ENCODE measurements at places on chromosomes 3 and 15.

GRCh38 chr15:33310481-33311311 is at the start of gene RYR3:
Gene RYR3, plus strand, starts transcription at chr15:33310967. Its CDS starts 79 bp downstream, at chr15:33311046.
- H3K27me3 ChIP-seq = peaks cover 25% of the 10 kb centered on the region
- no peak for DNase-seq
- H3K4me1 ChIP-seq = peaks cover 20% of the 10 kb centered on the region

DNA sequence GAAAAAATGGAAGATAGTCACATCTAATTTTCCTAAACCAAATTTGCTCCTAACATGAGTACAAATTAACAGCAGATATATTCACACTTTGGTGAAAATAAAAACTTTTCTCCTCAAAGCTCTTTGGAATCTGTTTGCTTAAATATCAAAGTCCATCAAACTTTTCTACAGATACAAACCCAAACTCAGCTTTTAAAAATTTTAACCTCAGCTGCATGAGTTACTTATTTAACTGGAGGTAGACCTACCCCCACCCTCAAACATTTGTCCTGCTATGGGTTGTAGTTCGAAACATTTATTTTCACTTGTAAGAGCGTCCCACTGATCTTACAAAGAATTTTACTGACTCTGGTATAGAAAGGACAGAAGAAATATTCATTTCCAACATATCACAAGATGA is 8.9 kb upstream of the XYLB start:
- no peaks in the 10 kb centered on the region for H3K36me3 ChIP-seq
- no peaks in the 10 kb centered on the region for H3K4me1 ChIP-seq
- no peaks in the 10 kb centered on the region for H3K27me3 ChIP-seq
- no peak overlapping the region for H3K4me3 ChIP-seq
- H3K27ac ChIP-seq = no peak overlapping the region

- H3K4me3 ChIP-seq = no peak overlapping the region
- no peak for DNase-seq
- H3K36me3 ChIP-seq = no peaks in the 10 kb centered on the region
- no peaks in the 10 kb centered on the region for H3K27me3 ChIP-seq
- peaks cover 20% of the 10 kb centered on the region for H3K4me1 ChIP-seq
- peak overlapping the region; percentile 63 for H3K27ac ChIP-seq
Observed at GRCh38 chr3:196159526-196159925, 51.7 kb downstream of the ZDHHC19 start.

DNA sequence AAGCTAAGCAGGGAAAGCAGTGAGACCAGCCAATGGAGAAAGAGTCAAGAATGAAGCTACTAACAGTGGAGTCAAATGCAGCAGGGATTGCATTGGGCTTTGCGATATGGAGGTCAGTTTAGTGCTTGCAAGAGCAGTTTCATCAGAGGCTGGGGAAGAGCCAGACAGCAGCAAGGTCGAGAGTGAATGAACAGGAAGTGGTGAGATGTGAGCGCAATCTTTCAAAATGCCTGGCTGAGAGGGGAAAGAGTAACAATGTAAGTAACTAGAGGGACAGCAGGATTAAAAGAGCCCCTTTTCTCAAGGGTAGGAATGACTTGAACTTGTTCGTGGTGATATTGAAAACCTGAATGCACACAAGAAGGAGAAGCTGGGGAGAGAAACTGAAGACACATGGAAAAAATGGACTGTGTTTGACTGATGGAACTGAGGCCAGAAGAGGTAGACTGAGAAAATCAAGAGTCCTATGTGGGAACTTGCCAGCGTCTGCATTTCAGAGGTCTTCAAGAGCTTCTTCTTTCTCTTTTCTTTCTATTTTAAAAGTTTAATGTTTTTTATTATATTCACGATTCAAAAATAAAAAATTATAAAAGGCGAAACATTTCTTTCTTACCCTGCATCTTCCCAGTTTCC is 30.6 kb upstream of the GPR160 start:
- no peaks in the 10 kb centered on the region for H3K36me3 ChIP-seq
- no peaks in the 10 kb centered on the region for H3K27me3 ChIP-seq
- peak; percentile 25 for DNase-seq
- H3K4me1 ChIP-seq = peaks cover 12% of the 10 kb centered on the region

GRCh38 chr3:98799479-98799878 is 36.3 kb downstream of the ST3GAL6 start:
- no peaks in the 10 kb centered on the region for H3K27me3 ChIP-seq
- no peak for DNase-seq
- no peak overlapping the region for H3K27ac ChIP-seq
- H3K4me3 ChIP-seq = no peak overlapping the region
- H3K36me3 ChIP-seq = no peaks in the 10 kb centered on the region

GRCh38 chr3:49415931-49416601 is 3.8 kb downstream of the TCTA start:
- peak; percentile 94 for DNase-seq
- peaks cover 45% of the 10 kb centered on the region for H3K4me1 ChIP-seq
- no peak overlapping the region for H3K4me3 ChIP-seq
- peak overlapping the region; percentile 31 for H3K27ac ChIP-seq

- H3K36me3 ChIP-seq = no peaks in the 10 kb centered on the region
- no peak overlapping the region for H3K4me3 ChIP-seq
- no peaks in the 10 kb centered on the region for H3K4me1 ChIP-seq
- DNase-seq = no peak
Observed at GRCh38 chr15:60751985-60752952, 273.3 kb upstream of the ICE2 start.

GRCh38 chr3:133941415-133941821 is 45.7 kb upstream of the RAB6B start:
- H3K27ac ChIP-seq = no peak overlapping the region
- no peak for DNase-seq
- no peaks in the 10 kb centered on the region for H3K27me3 ChIP-seq
- H3K36me3 ChIP-seq = no peaks in the 10 kb centered on the region

DNA sequence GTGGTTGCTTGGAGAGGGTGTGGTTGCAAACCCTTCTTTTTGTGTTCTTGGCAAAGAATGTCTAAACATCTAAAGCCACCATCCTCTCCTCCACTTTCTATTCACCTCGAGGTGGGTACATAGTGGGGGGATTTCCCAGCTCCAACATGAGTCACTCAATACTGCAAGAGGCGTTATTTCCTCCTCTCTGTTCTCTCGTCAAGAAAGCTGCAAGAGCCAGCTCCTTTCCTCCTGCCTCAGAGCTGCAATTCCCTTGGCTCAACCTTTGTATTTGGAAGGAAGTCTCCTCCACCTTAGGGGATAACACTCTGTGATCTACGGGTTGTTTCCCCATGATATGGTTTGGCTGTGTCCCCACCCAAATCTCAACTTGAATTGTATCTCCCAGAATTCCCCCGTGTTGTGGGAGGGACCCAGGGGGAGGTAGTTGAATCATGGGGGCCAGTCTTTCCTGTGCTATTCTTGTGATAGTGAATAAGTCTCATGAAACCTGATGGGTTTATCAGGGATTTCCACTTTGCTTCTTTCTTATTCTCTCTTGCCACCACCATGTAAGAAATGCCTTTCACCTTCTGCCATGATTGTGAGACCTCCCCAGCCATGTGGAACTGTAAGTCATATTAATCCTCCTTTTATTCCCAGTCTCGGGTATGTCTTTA is 138.4 kb downstream of the PLCL2 start:
- H3K4me3 ChIP-seq = no peak overlapping the region
- peaks cover 4% of the 10 kb centered on the region for H3K36me3 ChIP-seq
- H3K4me1 ChIP-seq = no peaks in the 10 kb centered on the region
- no peak overlapping the region for H3K27ac ChIP-seq
- no peaks in the 10 kb centered on the region for H3K27me3 ChIP-seq
- no peak for DNase-seq

DNA sequence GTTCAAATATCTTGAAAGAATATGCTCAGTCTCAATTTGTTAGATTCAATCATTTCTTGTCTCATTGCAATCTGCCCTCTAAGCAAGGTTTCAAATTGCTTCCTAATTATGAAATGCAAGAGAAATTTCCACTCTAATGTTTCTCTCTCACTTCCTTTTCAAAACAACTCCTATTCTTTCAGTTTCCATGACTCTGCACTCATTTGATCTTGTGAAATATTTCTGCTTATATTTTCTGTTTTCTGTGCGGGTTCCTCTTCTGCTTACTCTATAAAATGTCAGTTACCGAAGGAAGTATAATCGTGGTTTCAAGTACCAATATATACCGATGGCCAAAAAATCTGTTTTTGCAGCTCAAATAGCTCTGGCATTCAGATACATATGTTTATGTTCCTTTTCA is 521.9 kb upstream of the NAALADL2 start:
- no peak overlapping the region for H3K4me3 ChIP-seq
- no peaks in the 10 kb centered on the region for H3K27me3 ChIP-seq
- DNase-seq = peak; percentile 37
- no peaks in the 10 kb centered on the region for H3K4me1 ChIP-seq
- no peak overlapping the region for H3K27ac ChIP-seq

DNA sequence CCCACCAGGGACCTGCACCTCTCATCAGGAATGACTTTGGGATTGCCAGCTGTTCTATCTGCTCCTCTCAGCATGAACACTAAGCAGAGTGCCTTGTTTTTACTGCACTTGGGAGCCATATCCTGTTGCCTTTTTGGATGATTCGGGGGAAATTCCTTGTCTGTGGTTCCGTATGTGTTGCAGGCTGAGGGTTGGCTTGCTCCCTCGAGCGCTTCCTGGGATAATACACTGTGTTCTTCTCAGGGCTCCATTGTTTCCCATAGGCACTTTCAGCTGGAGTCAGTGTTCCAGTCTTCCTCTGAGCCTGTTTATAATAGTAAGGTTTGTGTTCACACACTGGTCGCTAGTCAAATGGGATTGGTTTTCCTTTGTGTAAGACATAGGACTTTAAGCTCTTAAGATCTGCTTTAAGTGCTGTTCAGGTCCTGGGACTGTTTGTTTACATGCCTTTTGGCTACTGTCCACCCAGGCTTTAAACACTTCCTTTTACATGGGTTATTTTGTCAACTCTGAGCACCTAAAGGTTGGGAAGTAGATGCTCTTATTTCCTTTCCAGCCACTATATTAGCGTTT is 23.4 kb downstream of the BOC start:
- no peaks in the 10 kb centered on the region for H3K4me1 ChIP-seq
- no peaks in the 10 kb centered on the region for H3K36me3 ChIP-seq
- H3K4me3 ChIP-seq = no peak overlapping the region
- DNase-seq = no peak
- no peaks in the 10 kb centered on the region for H3K27me3 ChIP-seq
- H3K27ac ChIP-seq = no peak overlapping the region

GRCh38 chr3:82000773-82001172 is 239.3 kb upstream of the GBE1 start:
- no peaks in the 10 kb centered on the region for H3K27me3 ChIP-seq
- no peaks in the 10 kb centered on the region for H3K4me1 ChIP-seq
- no peaks in the 10 kb centered on the region for H3K36me3 ChIP-seq
- DNase-seq = no peak
- H3K4me3 ChIP-seq = no peak overlapping the region

DNA sequence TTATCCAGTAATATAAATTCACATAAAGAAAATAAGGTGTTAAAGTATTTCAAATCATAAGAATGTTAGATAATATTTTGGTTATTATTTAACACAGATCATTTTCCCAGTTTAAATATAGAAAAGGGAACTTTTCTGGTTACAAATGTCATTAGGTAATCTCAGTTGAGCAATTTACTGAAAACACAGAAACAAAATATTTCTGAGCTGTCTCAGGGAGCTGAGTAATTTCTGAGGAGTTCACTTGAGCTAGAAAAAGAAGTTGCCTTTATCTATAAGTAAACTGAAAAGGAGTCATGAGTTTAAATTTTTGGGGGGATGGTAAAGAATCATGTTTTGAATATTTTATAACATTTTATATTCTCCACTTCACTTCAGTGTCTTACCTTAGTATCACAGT is 855.4 kb upstream of the ARPP21 start:
- no peaks in the 10 kb centered on the region for H3K27me3 ChIP-seq
- no peak overlapping the region for H3K4me3 ChIP-seq
- no peak overlapping the region for H3K27ac ChIP-seq
- no peak for DNase-seq

- H3K27ac ChIP-seq = peak overlapping the region; percentile 39
- peak; percentile 54 for DNase-seq
- H3K27me3 ChIP-seq = no peaks in the 10 kb centered on the region
- H3K36me3 ChIP-seq = no peaks in the 10 kb centered on the region
Observed at GRCh38 chr3:37907906-37908305, 46.2 kb downstream of the CTDSPL start.

DNA sequence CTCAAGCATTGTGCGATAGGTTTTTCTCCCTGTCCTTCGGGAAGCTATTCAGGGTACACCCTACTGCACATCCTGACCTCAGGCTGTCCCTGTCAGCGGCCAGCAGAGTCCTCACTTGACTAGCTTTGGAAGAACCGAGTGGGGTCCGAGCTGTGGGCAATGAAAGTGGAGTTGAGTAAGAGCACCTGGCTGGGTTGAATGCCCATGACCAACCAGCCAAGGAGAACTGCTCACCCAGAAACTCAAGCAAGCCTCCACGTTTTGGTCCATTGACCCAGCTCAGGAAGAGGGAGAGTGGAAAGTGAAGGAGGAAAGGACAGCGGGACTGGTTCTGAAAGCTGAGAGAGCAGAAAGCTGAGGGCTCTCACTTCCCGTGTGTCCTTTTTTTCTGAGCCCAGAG is 36.0 kb upstream of the HDGFL3 start:
- no peak for DNase-seq
- no peaks in the 10 kb centered on the region for H3K36me3 ChIP-seq
- H3K27ac ChIP-seq = no peak overlapping the region
- H3K4me1 ChIP-seq = no peaks in the 10 kb centered on the region
- H3K27me3 ChIP-seq = peaks cover 3% of the 10 kb centered on the region
- H3K4me3 ChIP-seq = no peak overlapping the region

DNA sequence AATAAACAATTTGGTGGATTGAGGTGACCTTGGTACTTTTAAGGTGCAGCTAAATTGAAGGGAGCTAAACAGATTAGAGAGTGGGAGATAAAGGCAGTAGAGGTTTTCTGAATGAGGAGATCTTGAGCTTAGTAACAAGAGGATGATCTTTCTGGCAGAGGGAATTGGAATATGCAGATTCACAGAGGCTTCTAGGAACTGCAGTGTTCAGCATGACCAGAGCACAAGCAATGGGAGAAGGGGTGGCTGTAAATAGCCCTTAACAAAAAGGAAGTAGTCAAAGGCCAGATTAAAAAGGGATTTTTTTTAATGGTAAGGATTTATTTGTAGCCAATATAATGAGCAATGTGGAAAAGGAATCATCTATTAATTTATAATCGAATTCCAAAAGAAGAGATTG is 5.7 kb upstream of the BNIP2 start:
- no peak overlapping the region for H3K4me3 ChIP-seq
- H3K27ac ChIP-seq = no peak overlapping the region
- H3K27me3 ChIP-seq = no peaks in the 10 kb centered on the region
- peaks cover 14% of the 10 kb centered on the region for H3K4me1 ChIP-seq
- no peak for DNase-seq

DNA sequence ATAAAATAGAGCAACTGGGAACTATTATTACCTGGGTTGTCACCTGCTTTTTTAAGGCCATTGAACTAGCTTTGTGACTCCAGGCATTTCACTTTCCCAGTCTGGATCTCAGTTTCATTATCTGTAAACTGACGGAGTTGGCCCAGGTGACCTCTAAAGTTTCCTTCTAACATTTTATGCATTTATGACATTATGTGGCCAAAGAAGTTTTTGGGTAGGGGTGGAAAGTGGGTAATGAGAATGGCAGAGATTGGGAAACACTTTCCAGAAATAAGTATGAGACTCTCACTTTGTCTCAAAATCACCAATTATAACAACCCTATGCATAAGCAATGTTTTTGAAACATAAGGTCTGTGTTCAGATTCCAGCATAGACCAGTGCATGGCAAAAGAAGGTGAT is 99.1 kb upstream of the ARHGEF3 start:
- H3K4me3 ChIP-seq = no peak overlapping the region
- no peak overlapping the region for H3K27ac ChIP-seq
- no peaks in the 10 kb centered on the region for H3K36me3 ChIP-seq

Measured in common myeloid progenitor, CD34-positive (primary cell).